Stimulated activated CD4-positive, alpha-beta T cell treated with anti-CD3 and anti-CD28 coated beads, Interleukin-15, amount 100 ng/mL, for 1 hour (primary cell): ENCODE measurements at places on chromosomes 6 and 20.

GRCh38 chr6:119205911-119206618, 127.6 kb upstream of the FAM184A start:
- DNase-seq = no peak

DNA sequence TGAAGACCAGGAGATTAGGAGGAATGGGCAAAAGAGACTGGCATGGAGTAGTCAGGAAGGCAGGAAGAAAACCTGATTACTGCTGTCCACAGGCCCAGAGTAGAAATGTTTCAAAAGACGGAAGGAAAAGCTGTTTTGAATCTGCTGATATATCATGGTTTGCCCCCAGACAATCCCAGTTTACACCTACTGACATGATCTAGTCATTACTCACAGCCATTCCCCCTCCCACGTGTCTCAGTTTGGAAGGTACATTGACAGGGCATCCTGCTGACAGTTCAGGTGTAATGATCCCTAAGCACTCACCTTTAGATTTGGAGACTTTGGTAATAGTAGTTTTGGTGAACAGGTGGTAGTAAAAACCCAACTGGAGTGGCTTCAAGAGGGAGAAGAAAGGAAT, 9.8 kb upstream of the TXNDC5 start:
- DNase-seq = no peak

- no peak for DNase-seq
Measured at GRCh38 chr20:57498425-57499400, 26.2 kb downstream of the CTCFL start.

- DNase-seq = no peak
Measured at GRCh38 chr20:63004607-63005364, 2.0 kb downstream of the BHLHE23 start.
